ENCODE measurements at places on chromosomes 12 and 14. TPM values are rescaled to one million over a fixed set of nuclear protein-coding genes. Genes with fewer than 3 reads are reported as not detected.

Gene DPPA3
- not detected for total RNA-seq

Gene CELA1
- total RNA-seq: not detected

Gene NR1H4
- not detected for total RNA-seq

Gene CAPS2
- total RNA-seq: 1.6 TPM

Gene KCNJ8
- not detected for total RNA-seq

Gene SLC16A7
- total RNA-seq: 7.9 TPM

Gene RNASE13
- not detected for total RNA-seq

Gene ACTN1
- 550 TPM for total RNA-seq

Gene CFL2
- total RNA-seq: 99.2 TPM

Gene OTUB2
- 1.2 TPM for total RNA-seq

Gene SLC17A8
- not detected for total RNA-seq

Gene CLMN
- total RNA-seq: 59.4 TPM

Gene RFX4
- total RNA-seq: not detected

Gene SYNDIG1L
- not detected for total RNA-seq

Gene RND1
- not detected for total RNA-seq

Gene GALNT4
- total RNA-seq: 5.1 TPM

Gene APOF
- not detected for total RNA-seq

Gene LMNTD1
- not detected for total RNA-seq

Gene AICDA
- total RNA-seq: not detected

Gene IL26
- total RNA-seq: not detected

Gene IRAK3
- total RNA-seq: 0.22 TPM

Gene MEG3
- total RNA-seq: 1,167 TPM

Gene GSKIP
- 17.7 TPM for total RNA-seq

Gene CDCA4
- 29.4 TPM for total RNA-seq

Gene METTL17
- total RNA-seq: 65.2 TPM

Gene SPX
- total RNA-seq: not detected

Gene LRRK2
- total RNA-seq: 0.39 TPM

Gene KRT85
- not detected for total RNA-seq

Gene TESPA1
- not detected for total RNA-seq

Gene SLC35F4
- not detected for total RNA-seq

Gene C12orf50
- total RNA-seq: not detected

Gene SALL2
- total RNA-seq: 0.65 TPM

Gene RGS6
- not detected for total RNA-seq

Gene RPL10L
- not detected for total RNA-seq

Gene OR6C74
- not detected for total RNA-seq

Gene STYK1
- 22.0 TPM for total RNA-seq

Gene CHFR
- 53.5 TPM for total RNA-seq

Gene NRDE2
- 10.1 TPM for total RNA-seq

Gene TMX1
- 47.0 TPM for total RNA-seq

Gene ABCD2
- not detected for total RNA-seq

Gene CCDC38
- total RNA-seq: under 0.01 TPM

Gene DHRS2
- total RNA-seq: 146 TPM

Gene VSX2
- total RNA-seq: not detected
